Stimulated activated CD8-positive, alpha-beta memory T cell treated with anti-CD3 and anti-CD28 coated beads, Interleukin-7, amount 100 ng/mL, for 24 hours (primary cell): ENCODE measurements at places on chromosomes 5 and 9.

DNA sequence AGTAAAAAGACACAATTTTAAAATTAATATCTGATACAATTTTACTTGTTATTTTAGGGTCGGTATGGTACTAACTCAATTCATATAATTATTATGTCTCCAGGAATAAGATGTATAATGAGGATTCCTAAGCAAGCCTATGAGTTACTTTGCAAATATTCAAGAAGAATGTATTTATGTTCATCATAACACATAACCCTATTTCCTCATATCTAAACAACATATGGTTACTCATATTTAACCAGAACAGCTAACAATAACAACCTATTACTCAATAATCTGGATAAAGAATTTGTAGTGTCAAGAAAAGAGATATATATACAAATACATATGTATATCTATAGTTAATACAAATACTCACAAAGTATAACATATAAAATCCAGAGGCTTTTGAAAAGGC lies 285.9 kb downstream of the ARL15 start:
- no peak for DNase-seq

DNA sequence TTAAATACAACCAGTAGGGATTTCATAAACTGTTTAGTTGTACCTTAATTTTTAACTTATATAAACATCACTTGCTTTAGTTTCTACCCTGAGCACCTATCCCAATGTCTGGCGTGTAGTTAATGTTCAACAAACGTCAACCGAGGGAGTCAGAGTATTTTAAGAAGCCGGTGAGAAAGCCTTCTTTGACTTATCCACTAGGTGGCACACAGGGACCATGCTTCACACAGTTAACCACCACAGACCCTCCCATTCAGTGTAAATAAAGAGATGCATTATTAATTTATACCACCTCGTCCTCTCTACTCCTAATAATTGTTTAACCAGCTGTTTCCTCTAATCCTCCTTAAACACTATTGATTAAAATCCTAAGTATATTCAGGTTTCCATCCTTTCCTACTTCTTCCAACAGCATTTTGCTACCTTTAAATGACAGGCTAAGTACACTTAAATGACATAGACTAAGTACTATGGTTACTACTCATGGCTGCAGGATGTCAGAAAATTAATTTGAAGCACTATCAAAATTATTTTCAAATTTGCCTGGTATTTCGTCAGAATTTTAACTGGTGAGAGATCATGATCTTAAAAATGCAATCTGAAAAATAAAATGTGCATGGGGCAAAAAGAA lies 2.3 kb downstream of the HAPLN1 start:
- no peak for DNase-seq

- no peak for DNase-seq
Observed at GRCh38 chr9:37574241-37574721, 1.9 kb downstream of the FBXO10 start.

DNA sequence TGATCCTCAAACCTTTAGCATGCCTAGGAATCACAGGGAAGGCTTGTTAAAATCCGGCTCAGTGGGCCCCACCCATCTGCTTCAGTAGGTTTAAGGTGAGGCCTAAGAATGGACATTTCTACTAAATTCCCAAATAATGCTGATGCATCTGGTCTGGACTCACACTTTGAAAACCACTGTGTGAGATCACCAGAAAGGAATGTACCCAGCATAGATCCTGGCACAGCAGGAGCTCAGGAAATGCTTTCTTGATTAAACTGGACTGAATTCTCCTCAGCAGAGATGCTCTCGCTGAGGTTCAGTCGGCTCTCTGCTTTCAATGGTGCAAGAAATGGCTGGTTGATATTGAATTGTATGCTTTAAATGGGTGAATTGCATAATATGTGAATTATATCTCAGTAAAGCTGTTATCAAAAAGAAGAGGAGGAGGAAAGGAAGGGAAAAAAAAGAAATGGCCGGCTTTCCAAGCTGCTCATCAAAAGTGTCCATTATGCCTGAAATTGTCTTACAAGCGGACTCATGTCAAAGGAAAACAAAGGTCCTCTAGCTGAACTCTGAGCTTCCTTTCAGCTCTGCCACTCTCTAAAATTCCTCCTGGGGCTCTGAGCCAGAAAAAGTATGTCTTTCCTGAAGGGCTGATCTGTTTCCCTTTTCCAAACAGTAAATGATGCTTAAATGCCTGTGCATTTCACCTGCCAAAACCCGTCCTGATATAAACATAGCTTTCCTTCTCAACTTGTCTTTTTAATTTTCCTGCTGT lies 77.6 kb upstream of the SAP30L start:
- no peak for DNase-seq

GRCh38 chr5:124825250-124825982 lies 79.0 kb upstream of the ZNF608 start:
- no peak for DNase-seq

- no peak for DNase-seq
Observed at GRCh38 chr5:157719245-157719644, 12.0 kb upstream of the THG1L start.

DNA sequence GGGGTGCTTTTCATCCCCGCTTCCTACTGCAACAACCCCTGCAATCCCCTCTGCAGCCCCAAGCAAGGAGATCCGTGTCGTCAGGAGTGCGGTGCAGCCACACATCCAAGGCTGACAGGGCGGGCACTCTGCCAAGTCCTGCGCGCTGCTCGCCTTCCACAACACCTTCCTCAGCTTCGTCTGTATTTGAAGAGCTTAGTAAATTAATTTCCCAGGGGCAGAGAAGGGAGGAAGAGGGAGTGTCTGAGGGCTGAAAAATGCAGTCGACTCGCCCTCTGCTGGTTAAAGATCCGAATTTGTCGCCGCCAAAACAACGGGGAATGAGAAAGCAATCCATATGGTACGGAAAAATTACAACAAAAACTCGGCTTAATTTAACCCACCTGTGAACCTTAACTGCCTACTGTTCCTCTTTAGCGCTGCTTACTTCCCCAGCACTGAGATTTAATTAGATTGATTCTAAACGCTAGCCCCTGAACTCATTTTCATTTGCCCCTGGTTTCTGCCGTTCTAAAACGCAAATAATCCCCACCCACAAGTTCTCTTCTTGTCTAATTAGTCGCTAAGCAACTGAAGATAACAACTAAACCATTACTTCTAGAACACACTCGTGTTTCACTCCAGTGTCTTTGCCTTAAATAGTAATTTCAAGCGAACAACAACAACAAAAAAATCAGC lies 10.9 kb upstream of the PCDHB1 start:
- DNase-seq: no peak
